ENCODE measurements at places on chromosomes 2 and 18.

GRCh38 chr2:157771234-157771633 lies 104.9 kb downstream of the ACVR1 start:
- no peak for DNase-seq

DNA sequence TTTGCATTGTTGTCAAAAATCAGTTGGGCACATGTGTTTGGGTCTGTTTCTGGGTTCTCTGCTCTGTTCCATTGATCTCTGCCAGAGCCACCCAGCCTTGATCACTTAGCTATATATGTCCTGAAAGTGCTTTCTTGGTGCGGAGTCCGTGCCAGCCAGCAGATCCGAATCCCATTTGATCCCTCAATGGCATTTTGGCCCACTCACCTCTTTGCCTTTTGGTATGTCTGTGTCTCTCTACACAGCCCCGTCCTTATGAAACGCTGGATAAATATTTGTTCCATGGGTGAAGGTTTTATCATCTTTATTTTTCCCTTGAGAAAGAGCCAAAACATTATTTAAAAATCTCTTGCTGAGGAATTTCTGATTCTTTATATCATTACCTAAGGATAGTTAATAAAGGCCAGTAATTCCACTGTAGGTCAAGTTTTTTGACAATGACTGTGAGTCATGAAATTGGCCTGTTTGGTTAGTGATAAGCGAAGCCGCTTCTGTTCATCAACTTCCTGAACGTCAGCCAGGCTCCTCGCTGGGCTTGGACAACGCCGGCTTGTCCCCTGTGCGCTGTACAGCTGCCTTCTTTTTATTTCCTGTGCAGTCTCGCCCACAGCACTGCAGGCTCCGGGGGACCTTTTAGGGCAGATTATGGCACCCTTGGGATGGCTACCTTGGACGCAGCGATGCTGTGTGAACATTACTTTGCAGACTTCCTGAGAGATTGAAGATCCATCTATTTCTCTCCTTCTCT lies 24.9 kb downstream of the MTCL1 start:
- peak; percentile 86 for DNase-seq

GRCh38 chr2:3982160-3982559 lies 278.8 kb downstream of the DCDC2C start:
- no peak for DNase-seq

DNA sequence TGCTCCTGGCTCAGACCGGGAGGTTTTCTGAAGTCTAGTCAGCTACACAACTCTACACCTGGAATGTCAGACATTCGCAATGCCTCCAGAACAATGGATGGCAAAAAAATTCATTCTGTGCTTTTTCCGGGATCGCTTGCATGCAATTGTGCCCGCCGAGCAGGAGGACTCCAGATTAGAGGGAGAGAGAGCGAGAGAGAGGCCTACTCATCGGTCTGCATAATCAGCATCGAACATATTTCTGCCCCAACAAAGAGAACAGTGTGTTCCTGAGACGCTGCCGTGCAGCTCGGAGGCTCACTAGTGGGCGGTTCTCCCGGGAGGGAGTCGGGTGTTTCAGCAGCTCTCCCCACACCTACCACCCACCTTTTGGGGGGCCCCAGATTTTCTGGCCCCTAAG lies 117.1 kb downstream of the KLHL29 start:
- no peak for DNase-seq

DNA sequence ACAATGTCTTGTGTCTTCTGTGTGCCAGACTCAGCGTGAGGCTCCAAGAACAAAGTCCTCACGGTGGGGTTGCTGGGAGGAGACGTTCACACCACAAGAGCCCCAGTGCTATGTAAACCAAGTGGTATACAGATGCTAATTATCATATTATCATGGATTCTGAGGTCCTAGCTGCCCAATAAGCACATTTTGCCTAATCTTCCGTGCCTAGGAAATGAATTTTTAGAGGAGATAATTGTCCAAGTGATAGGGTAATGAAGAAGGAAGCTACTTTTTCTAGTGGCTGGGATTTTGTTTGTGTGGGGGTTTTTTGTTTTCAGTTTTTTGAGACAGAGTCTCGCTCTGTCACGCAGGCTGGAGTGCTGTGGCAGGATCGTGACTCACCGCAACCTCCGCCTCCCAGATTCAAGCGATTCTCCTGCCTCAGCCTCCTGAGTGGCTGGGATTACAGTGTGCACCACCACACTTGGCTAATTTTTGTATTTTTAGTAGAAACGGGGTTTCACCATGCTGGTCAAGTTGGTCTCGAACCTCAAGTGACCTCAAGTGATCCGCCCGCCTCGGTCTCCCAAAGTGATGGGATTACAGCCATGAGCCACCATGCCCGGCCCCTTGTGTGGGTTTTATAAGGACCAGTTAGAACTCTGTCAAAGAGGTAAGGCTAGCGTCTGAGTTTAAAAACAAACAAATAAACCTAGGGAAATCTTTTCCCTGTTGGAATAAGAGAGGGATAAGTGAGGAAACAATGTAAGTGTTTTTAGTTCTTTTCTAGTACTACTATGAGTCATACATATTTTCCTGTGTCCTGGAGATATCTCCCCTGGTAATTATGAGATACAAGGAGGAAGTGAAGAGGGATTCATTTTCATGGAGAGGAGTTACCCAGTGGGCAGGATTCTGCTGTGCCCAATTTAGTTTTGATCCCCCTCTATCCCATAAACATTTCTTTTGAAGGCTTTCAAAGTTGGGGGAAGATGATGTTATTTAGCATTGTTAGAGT lies 9.5 kb upstream of the SMAD7 start:
- peak; percentile 69 for DNase-seq

GRCh38 chr2:230947908-230948365 lies 22.9 kb upstream of the GPR55 start:
- no peak for DNase-seq
